ENCODE measurements at places on chromosomes 2 and 18. TPM values are rescaled to one million over a fixed set of nuclear protein-coding genes. Genes with fewer than 3 reads are reported as not detected.

The TSHZ1 gene
- total RNA-seq = 4.8 TPM

The CRYGD gene
- not detected for total RNA-seq

The CHN1 gene
- total RNA-seq = 59.2 TPM

The KLHL14 gene
- total RNA-seq = not detected

The ST8SIA5 gene
- total RNA-seq = 0.15 TPM

The STPG4 gene
- 0.17 TPM for total RNA-seq

The MYO1B gene
- total RNA-seq = 109 TPM

The HOXD12 gene
- total RNA-seq = not detected

The NFATC1 gene
- total RNA-seq = 1.9 TPM

The TSPYL6 gene
- total RNA-seq = under 0.01 TPM

The FAM237A gene
- not detected for total RNA-seq

The PER2 gene
- total RNA-seq = 5.4 TPM

The AP1S3 gene
- 2.6 TPM for total RNA-seq

The OTOS gene
- total RNA-seq = 1.2 TPM

The DUSP19 gene
- total RNA-seq = 3.5 TPM

The MPP4 gene
- total RNA-seq = 0.99 TPM

The SANBR gene
- total RNA-seq = 13.4 TPM

The KCNE4 gene
- 21.2 TPM for total RNA-seq

The INHA gene
- 0.33 TPM for total RNA-seq

The GULP1 gene
- total RNA-seq = 56.6 TPM

Data from smooth muscle cell of trachea (primary cell).